Amniotic epithelial cell (primary cell): ENCODE measurements at places on chromosomes 6 and 20.

DNA sequence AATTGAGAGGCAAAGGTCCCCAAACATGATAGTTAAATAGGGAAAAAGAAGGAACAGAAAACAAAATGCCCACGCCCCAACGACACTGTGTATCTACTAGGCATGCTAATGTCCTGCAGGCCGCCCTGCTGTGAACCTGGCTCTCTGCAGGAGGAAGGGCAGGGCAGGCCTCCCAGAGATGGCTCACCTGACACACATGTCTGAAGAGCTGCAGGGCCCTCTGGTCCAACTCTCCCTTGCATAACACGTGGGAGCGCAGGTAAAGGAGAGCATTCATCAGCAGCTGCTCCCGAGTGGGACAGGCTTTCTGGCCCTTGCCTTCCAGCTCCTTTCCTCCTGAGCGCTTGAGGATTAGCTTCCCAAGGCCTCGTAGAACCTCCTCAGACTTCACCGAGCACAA lies 53.7 kb upstream of the LYRM2 start:
- DNase-seq = no peak

DNA sequence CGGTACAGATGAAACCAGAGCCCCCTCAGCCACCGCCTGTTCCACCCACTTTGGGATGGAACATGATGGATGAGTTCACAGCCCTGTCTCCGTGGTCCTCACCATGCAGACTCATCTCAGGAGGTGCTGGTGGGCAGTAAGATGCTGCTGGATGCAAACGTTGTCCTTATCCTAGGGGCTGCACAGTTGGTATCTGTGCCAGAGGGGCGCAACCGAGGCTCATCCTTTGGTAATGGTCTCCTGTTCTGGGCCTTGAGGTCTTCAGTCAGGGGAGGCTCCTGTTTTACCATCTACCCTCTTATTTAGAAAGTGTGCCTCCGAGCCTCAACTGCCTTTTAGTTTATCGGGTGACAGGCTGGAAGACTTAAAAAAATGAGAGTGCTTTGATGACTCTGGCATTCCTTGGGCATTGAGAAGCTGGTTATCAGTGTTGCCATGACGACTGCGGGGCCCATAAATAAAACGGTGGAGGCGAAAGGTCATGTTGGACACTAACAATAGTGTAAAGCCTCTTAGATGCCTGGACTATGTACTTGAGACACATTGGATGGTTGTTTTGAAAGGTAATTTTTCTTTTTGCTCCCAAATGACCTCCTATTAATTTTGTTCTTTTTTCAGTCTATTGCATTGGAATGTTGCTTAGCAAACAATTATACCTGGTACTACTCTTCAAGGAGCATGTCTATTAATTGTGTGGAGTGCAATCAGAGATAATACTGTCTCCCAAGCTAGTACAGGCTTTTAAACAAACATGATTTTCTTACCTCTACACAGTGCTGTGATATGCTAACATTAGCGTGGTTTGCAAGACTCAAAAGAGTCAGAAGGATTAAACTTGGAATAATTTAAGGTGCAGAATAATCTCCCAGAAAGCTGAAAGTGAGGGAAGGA lies 74.2 kb upstream of the DSP start:
- peak; percentile 95 for DNase-seq

- DNase-seq = peak; percentile 36
These were observed 59.6 kb upstream of the SAMHD1 start for GRCh38 chr20:37011147-37011546.

DNA sequence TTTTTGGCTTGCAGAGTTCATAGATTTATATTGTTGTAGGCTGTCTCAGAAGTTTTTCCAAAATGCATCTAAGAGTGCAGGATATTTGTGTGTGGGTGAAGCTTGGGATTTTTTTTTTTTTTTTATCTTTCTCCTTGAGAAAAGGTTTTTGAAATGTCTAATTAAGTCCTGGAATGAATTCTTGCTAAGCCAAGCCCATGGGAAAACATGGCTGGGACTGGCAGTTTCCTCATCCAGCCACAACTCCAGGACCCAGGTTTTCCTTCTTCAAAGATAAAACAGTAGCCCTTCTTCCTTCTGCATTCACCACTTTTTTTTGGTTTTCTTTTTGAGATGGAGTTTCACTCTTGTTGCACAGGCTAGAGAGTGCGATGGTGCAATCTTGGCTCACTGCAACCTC lies 242.5 kb upstream of the JAG1 start:
- no peak for DNase-seq

DNA sequence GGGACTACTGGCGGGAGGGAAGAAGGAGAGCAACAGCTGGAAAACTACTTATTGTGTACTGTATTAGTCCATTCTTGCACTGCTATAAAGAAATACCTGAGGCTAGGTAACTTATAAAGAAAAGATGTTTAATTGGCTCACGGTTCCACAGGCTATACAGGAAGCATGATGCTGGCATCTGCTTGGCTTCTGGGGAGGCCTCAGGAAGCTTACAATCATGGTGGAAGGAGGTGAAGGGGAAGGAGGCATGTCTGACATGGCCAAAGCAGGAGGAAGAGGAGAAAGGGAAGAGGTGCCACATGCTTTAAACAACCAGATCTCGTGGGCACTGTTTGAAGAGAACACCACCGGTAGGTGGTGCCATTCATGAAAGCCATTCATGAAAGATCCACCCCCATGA lies 67.3 kb downstream of the GMDS start:
- no peak for DNase-seq

DNA sequence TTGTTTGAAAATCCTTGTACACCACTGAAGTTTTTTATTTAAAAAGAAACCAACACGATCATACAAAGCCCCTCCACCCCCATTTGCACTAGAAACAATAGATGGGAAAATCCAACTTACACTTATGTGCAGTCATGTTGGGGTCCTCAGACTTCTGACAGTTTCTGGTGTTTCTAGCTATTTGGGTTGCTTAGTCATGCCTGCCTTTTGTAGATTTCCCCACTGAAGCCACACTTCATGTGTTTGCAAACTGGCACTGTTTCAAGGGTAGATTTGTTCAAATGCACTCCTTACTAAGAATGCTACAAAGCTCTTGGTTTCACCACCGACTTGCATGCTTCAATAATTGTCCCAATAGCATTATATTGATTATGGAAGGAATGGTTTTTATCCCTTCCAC lies 1.5 kb downstream of the SH3BGRL2 start:
- peak; percentile 9 for DNase-seq

DNA sequence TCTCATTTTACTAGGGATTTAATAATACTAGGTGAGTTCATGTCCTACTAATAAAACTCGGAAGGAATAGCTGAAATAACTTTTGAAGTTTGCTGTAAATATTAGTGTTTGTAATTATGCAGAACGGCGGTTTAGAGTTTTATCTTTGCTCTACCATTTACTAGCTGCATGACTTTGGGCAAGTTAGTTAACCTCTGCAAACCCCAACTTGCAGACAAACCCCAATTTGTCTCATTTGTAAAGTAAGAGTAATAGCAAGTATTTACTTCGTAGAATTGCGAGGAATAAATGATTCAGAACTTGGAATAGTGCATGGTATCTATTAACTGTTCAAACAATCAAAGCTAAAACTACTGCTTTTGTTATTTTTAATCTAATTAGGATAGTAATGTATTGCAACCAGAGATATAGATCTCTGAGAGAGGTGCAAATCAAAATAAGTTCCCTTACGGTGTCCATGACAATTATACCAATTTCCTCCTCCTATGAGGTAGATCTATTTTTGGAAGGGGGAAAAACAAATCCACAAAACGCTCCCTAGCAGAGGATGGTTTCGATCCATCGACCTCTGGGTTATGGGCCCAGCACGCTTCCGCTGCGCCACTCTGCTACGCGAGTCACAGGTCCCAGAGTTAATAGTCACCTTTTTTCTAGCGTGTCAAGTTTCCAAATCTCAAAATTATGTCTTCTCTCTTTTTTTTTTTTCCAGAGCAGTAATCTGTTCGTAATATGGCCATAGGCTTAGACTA lies 35.1 kb upstream of the BTN3A2 start:
- peak; percentile 33 for DNase-seq
